ENCODE measurements at places on chromosomes 6 and 20.

- DNase-seq = no peak
Measured at GRCh38 chr20:45136911-45137310, 12.6 kb upstream of the WFDC12 start.

GRCh38 chr20:50724851-50725723 is 6.3 kb upstream of the PARD6B start:
- peak; percentile 59 for DNase-seq

GRCh38 chr6:45036103-45036502 is 292.0 kb upstream of the RUNX2 start:
- no peak for DNase-seq

GRCh38 chr6:158797331-158798310 is 21.5 kb downstream of the EZR start:
- DNase-seq = no peak

Data from stimulated activated CD8-positive, alpha-beta memory T cell treated with anti-CD3 and anti-CD28 coated beads, Interleukin-15, amount 100 ng/mL, for 48 hours (primary cell).